ENCODE measurements at places on chromosomes 2 and 18. TPM values are rescaled to one million over a fixed set of nuclear protein-coding genes. Genes with fewer than 3 reads are reported as not detected.

The ERFE gene
- polyA plus RNA-seq, result 13.7 TPM

The MAPK4 gene
- polyA plus RNA-seq, result 8.2 TPM

The C2orf92 gene
- 24.4 TPM for polyA plus RNA-seq

DNA sequence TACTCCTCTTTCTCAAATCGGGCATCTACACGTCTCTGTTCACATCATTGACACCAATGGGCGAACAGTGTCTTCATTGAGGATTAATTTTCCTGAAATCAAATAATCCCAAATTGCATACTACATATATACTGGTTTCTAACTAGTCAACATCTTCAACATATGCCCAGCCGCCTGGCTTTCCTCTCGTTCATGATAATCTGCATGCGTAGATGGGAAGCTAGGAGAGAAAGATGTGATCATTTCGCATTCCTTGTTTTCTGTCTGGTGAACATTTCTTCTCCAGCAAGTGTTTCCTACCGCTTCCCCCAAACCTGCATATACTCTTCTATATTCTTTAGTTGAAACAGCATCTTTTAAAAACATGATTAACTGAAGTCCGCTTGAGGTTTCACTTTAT is 7.4 kb downstream of the TWIST2 start:
- no peak for DNase-seq

DNA sequence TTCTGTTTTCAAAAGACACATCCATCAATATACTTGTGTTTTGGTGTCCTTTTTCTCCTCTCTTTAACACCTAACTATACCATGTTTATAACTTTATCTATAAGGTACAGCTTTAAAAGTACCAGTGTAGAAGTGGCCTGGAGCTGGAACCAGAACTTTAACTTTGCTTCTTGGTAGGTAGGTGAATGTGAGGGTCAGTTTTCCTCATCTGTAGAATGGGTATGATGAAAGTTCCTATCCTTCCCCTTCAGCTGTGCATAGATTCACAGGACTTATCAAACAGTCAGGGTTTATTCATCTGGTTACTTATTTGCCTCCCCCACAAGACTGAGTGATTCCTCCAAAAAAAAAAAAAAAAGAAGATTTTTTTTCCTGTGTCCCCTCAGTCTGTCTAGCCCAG is 12.7 kb downstream of the KCTD1 start:
- DNase-seq, result no peak

DNA sequence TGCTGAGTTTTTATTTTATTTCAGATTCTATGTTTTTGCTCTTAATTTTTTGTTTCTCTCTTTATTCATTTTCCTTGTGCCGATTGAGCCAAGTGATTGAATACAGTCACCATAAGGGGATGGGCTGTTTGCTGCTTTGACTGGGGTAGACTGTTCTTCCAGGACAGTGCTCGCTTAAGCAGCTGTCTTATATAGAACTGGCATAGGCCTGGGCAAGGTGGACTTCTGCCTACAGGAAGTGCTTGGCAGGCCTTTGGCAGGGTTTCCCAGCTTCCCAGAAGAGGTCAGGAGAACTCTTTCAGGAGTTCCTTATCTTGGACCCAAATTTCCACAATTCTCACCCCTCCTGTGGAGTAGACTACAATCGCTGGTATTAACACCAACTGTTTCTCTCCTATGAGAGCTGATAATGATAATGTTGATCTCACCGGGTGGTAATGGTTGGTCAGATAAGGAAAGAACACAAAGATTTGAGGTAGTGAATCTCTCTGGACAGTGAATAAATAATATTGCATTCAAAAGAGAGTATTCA is 207.5 kb upstream of the ST6GAL2 start:
- no peak for DNase-seq

GRCh38 chr2:151651274-151651673 is 83.0 kb downstream of the NEB start:
- DNase-seq, result no peak

- DNase-seq, result no peak
Measured at GRCh38 chr2:44579115-44579836, 217.5 kb downstream of the CAMKMT start.

- DNase-seq, result no peak
Measured at GRCh38 chr2:183901931-183902330, 696.4 kb upstream of the ZNF804A start.

DNA sequence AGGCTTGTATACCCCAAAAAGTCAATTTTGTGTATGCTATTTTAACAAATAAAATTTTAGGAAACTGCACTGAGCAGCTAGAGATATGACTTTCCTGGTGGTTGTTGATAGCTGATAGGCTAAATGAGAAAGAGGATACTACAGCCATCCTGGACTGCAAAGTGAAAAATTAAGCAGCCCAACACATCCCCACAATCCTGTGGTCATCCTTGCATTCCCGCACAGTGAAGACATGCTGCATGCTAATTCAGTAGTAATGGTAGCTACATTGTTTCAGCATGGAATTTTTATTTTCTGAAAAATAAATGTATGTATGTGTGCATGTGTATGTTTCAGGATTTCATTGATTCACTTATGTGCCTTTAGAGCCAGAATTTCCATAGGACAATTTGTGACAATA is 124.2 kb upstream of the CCDC68 start:
- DNase-seq, result no peak

DNA sequence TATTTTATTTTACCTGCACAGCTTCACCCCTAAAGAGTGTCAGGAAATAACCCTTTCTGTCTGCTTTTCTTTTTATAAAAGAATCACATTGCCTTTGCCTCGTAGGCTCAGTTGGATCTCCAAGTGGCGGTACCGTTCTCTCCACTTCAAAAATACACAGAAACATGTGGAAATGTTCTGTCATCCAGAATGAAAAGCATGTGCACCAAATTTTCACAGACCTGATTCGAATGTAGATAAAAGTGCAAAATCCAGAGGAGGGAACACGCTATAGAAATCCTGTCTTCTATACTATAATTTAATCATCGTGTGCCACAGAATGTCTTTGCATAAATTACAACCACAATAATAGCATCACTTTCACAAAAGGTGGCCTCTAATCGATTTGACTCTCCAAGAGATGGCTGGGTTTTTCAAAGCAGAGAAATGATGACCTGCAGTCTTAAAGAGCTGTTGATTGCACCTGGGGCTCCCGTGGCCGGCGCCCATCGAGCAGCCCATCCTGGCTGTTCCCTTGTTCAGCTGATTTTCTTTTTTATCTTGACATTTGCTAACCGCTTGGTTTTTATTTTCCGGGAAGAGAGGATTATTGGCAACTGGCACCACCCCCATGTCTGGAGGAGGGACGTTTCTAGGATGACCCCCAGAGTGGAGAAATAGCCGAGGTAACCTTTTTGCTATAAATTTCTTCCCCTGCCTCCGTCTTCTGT is 290.2 kb downstream of the SOX11 start:
- no peak for DNase-seq

DNA sequence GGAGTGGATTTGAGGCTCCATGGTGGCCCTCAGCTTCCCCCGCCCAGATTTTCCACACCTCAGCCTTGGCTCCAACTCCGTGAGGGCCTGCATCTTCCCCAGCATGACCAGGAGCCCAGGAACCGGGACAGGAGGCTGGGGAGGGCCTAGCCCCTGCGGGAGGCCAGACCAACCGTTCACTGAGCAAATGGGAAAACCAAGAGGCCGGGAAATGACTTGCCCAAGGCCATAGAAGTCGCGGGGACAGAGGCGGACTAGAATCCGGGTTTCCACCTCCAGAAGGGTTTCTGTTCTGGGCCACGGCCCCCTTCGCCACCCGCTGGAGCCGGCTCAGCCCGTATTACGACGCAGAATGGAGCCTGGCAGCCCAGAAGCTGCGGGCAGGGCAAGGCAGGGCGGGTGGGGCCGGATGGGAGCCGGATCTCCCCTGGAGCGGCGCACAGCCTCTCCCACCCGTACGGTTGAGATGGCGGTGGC is 7.9 kb upstream of the CRYBA2 start:
- DNase-seq, result no peak

GRCh38 chr18:80009661-80010550 is 21.5 kb upstream of the TXNL4A start:
- no peak for DNase-seq

GRCh38 chr2:18268400-18268799 is 292.1 kb downstream of the RDH14 start:
- DNase-seq, result no peak

DNA sequence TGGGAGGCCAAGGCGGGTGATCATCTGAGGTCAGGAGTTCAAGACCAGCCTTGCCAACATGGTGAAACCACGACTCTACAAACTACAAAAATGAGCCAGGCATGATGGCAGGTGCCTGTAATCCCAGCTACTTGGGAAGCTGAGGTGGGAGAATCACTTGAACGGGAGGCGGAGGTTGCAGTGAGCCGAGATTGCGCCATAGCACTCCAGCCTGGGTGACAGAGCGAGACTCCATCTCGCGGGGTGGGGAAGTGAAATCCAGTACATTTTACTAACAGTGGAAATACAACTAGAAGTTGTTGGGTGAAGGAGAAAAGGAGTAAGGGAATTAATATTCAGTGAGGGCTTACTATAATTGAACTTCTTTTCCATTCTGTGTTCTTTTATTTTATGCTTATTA is 13.2 kb upstream of the ENOSF1 start:
- no peak for DNase-seq

- DNase-seq, result no peak
Measured at GRCh38 chr2:157853211-157853610, 22.9 kb downstream of the ACVR1 start.

DNA sequence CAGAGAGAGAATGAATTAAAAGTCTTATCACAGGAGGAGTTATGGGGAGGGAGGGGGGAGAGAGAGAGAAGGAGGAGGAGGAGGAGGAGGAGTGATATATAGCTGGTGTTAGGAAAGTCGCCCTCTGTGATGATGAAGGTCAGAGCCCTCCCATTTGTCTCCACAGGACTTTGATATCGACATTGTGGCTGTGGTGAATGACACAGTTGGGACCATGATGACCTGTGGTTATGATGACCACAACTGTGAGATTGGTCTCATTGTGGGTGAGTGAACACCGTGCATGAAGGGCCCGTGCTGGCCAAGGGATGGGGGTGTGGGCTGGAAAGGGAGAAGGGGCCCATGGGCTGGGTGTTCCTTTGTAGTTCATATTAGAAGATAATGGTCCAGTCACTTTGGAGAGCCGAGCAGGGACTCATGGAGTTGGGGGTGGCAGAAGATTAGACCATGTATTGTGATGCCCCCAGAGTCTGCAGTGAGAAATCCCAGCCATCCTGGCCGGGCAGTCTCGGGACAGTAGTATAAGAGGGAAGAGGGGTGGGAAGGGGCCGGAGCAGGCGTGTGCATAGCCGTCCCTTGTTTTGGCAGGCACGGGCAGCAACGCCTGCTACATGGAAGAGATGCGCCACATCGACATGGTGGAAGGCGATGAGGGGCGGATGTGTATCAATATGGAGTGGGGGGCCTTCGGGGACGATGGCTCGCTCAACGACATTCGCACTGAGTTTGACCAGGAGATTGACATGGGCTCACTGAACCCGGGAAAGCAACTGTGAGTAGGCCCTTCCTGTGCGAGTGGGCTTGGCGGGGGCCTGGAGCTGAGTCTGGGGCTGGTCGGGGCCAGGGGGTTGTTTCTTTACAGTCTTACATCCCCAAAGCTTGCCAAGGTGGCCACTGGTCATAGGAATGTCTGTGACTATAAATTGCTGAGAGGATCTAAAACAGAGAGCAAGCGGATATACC is 40.0 kb downstream of the HK2 start:
- no peak for DNase-seq

DNA sequence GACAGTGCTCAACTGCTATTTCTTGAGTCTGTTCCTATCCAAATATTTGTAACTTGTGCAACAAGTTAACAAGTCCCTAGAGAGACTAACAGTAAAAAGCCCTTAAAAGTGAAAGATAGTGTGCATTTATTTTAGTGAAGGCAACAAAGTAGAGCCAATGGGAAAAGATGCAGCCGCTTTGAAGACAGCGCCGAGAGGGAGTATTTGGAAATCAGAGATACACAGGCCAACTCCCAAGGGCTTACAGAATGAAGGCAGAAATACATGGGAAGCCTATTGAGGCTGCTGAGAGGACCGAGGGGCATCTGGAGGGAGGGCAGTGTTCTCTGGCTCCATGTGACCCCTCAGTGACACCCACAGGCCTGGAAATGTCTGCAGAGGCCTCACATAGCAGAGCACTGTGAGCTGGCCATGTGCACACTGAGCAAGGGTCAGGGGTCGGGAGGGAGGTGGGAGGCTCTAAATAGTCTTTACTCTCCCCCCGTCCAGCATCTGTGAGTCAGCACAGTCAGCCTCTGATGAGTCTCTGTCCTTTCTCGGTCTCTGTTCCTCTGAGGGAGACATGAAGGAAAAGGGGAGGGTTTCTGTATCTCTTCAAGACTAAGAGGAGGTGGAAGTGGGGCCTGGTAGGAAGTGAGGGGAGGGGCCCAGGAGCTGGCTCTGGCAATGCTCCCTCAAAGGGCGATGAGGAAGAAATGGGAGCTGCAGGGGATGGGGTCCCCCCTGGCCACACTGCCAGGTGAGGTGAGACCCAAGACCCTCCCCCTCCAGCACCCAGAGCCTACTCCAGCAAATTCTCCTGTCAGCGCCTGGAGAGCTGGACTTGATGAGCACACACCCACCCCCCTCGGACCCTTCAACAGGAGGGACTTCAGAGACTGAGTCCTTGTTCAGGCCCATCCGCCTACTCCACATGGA is 133.6 kb downstream of the SP3 start:
- peak; percentile 60 for DNase-seq

- no peak for DNase-seq
Measured at GRCh38 chr2:23422089-23423061, 37.4 kb downstream of the KLHL29 start.

- no peak for DNase-seq
Measured at GRCh38 chr2:26148501-26148900, 24.4 kb upstream of the GAREM2 start.

Data from muscle of arm (tissue), 14 donors.